Dermis microvascular lymphatic vessel endothelial cell (primary cell): ENCODE measurements at places on chromosomes 12 and 14.

DNA sequence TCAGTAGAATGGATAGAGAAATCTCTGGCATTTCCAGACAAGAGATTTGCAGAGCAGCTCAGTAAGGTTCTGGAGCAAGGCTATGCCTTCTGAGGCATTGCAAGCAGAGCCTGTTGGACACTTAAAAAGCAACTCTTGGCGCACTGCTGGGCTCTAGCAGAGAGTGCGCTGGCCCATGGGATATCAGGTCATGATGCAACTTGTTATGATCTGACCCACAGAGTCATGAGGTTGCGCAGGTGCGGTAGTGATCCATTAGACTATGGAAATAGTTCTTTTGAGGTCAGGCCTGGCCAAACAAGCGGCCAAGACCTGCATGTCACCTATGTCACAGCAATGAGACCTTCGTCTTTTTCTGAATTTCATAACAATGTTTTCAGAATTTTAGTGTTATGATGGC is 168.6 kb downstream of the TMTC3 start:
- DNase-seq = peak; percentile 69

- DNase-seq = no peak
Observed at GRCh38 chr12:58639318-58639934, 280.9 kb downstream of the LRIG3 start.

- no peak for DNase-seq
Observed at GRCh38 chr14:38873941-38874612, 229.0 kb downstream of the SEC23A start.

GRCh38 chr14:64074961-64075612 is 219.1 kb downstream of the ESR2 start:
- DNase-seq = peak; percentile 58

- DNase-seq = no peak
Observed at GRCh38 chr12:93080994-93081809, 152.1 kb upstream of the EEA1 start.

- no peak for DNase-seq
Observed at GRCh38 chr12:31016057-31016456, 57.6 kb upstream of the DDX11 start.

DNA sequence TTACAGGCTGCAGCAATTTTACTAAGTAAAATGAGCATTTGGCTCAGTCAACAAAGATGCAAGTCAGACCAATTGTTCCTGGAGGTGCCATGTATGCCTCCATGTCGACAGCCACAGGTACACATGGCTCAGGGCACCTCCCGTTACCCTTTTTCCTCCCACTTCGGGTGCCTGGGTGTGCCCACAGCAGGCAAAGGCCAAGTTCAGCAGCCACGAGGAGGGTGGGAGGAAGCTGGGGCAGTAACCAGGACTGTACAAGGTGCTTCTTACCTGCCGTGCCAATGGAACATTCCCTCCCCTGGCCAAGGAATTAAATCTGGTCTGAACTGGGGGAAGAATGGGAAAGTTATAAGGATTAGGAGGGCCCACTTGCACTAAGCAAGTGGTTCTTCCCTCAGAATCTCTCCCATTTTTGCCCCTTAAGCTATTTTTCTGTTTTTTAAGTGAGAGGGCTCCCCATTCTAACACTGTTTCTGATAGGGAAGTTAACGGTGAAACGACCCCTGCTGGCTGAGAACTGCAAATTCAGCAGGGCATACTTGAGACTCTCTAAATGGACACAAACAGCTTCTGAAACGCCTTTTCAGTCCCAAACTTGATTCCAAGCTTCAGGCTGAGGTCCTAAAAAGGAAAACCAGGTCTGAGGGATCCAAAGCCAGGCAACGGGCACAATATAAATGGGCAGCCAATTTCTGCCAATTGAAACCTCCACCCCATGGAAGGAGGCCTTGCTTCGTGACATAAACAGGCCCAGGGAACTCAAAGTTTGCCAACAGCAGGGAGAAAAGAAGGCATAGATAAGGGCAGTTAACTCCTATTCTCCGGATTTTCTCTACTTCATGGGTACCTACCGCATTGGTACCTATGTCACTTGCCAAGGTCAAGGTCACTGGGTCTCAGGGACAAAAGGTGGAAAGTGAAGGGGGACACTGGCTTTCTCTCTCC is 24.8 kb downstream of the CLECL1 start:
- DNase-seq = peak; percentile 29

DNA sequence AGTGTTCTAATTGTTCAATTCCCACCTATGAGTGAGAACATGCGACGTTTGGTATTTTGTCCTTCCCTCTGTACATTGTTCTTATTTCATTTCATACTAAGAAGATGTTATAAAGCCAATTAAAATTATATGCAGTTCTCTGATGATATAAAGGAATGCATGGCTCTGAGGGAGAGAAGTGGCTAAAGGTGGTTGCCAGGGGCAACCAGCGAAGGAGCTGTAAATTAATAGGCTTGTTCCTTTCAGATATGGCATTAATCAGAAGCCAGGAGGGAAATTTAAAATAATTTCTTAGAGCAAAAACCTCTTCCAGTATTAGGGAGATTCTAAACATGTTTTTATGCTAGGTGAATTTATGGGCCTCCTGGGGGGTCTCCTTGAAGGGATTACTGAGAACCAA is 227.8 kb downstream of the TMEM117 start:
- DNase-seq = no peak

DNA sequence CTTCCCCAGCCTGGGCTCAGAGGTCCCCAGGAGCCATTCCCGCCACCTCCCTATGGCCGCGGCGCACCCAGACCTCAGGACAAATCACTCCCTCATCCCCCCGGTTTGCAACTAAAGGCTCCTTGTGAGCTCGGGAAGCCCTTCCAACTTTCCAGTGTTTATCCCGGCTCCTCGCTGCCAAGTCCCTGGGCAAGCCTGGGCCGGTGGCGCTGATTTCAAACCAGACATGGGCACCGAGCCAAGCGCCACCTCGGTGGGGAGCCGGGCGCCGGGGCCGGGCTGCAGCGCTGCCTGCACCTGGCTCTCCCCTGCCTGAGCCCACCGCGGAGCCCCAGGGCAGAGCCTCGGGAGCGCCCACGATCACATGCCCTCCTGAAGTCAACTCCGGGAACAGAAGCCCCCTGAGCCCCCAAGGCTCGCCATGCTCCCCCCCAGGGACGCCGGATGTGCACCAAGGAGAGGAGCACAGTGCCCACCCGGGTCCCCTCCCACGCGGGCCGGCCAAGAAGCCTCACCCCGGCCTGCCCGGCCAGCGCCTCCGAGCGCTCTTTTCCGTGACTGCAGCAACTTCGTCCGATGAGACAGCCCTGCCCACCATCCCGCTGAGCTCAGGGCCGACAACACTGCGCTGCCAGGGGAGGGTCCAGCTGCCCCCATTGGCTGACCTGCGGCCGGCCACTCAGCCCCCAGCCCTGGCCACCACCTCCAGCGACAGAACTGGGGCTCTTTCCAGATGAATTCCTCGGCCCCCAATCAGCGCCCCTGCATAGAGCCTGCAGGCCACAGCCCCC is 50.0 kb downstream of the NCOR2 start:
- no peak for DNase-seq

GRCh38 chr14:94505206-94505605 is 4.1 kb downstream of the SERPINA12 start:
- DNase-seq = no peak

- DNase-seq = no peak
Observed at GRCh38 chr12:7991535-7991934, 41.0 kb upstream of the FOXJ2 start.

DNA sequence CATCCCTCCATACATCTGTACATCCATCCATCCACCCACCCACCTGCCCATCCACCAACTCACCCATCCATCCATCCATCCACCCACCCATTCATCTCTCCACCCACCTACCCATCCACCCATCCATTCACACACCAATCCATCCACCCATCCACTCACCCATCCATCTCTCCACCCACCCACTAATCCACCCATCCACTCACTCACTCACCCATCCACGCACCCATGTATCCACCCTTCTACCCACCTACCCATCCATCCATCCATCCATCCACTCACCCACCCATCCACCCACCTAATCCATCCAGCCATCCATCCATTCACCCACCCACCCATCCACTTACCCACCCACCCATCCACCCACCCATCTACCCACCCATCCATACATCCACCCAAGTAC is 16.2 kb downstream of the GALNT9 start:
- DNase-seq = no peak

- peak; percentile 41 for DNase-seq
Observed at GRCh38 chr14:69818758-69819191, 21.7 kb upstream of the SLC10A1 start.

DNA sequence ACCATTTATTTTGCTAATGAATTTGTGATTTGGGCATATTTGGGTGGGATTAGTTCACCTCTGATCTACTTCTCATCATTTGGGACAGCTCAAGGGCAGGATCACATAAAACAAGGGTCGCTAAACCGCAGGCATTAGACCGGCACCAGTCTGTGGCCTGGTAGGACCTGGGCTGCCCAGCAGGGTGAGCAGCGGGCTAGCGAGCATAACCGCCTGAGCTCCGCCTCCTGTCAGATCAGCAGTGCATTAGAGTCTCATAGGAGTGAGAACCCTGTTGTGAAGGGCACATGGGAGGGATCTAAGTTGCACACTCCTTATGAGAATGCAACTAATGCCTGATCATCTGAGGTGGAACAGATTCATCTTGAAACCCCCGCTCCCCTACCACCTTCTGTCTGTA is 785.3 kb downstream of the TRHDE start:
- no peak for DNase-seq

DNA sequence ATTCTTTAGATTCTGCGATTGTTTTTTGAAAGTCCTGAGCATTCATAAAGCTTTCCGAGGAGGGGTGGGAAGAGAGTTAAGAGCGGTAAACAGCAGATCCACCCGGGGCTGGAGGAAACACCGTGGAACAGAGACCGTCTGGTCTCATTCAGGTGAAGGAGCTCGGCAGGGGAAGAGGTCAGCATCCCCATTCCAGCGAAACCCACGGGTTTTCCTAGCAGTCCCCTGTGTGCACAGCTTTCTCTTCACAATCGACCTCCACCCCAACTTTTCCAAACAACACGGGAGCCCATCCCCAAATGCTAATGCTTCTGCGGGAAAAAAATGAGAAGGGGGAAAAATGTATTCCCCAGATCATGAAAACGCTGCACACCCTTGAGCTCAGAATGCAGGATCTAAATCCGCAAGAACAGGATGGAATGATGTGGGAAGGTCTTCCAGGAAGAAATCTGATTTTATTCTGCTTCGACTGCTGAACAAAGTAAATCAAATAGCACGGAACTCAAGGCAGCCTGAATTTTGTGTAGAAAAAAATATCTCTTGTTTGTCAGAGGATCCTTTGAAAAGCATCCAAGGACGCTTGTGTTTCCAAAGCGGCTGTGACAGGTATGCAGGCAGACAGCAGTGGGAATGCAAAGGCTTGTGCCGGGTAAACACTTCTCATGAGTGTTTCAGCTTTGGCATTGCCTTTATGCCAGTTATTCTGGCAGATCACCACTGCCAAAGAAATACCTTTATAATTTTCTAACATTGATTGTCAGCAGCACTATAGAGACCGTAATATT is 128.8 kb downstream of the NDUFA12 start:
- no peak for DNase-seq

- DNase-seq = no peak
Observed at GRCh38 chr14:88229428-88229827, 93.6 kb downstream of the KCNK10 start.

DNA sequence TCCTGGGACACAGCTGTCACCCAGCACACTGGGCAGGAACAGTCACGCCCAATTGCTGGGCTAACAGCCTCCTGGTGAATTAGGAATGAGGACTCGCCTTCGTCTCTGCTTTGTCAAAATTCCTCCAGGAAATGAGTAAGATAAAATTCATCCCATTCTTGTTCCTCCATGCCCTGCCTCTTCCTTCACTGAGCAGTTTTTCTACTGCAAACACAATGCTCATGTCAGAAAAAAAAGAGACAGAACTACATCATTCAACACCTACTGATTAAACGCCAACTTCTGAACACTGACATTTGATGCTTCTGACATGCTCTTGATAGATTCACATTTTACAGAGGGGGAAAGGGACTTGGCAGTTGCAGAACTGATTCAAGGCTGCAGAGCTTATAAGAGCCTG is 37.5 kb upstream of the DTX1 start:
- DNase-seq = peak; percentile 63

- no peak for DNase-seq
Observed at GRCh38 chr12:46603776-46604456, 221.9 kb downstream of the SLC38A4 start.

DNA sequence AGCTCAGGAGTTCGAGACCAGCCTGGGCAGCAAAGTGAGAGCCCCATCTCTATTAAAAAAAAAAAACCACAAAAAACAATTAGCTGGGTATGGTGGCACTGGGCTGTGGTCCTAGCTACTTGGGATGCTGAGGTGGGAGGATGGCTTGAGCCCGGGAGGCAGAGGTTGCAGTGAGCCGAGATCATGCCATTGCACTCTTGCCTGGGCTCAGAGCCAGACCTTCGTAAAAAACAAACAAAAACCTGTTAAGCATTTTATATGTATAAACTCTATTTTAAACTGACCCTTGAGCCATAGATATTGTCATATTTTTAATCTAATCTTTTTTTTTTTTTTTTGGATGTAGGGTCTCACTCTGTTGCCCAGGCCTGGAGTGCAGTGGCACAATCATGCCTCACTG is 35.7 kb downstream of the DNM1L start:
- DNase-seq = no peak

DNA sequence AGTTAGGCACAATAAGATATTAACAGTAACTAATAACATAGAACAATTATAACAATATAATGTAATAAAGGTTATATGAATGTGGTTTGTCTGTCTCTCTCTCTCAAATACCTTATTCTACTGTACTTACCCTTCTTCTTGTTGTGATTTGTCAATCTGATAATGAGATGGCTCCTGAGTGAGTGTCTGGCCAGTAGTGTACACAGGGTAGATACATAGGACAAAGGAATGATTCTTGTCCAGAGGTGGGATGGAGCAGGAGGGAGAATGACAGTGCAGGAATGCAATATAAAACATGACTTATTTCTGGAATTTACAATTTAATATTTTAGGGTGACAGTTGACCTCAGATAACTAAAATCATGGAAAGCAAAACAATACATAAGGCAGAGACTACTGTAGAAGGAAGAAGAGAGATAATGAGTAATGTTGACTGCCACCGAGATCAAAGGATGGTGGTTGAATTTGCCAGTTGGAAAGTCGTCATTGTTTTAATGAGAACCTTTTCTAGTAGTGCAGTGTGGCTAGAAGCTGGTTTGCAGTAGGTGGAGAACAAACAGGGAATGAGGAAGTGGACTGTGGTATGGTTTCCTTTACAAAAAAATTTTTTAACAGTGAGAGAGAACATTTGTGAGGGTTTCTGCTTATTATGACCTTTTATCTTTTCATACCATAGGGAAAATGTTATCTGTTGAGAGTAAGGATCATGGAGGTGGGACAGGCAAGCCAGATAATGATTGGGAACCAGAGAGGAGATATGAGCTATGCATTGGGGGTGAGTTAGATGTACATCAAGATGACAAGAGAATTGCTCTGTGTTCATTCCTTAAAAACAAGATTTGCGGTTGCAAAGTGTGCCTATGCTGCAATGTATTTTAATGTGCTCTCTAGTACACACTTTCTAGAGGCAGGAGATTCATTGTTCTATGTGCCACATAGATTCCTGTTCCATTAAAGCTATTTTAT is 458.3 kb downstream of the BTG1 start:
- peak; percentile 7 for DNase-seq

- peak; percentile 20 for DNase-seq
Observed at GRCh38 chr12:65695113-65695865, 129.0 kb upstream of the HMGA2 start.

GRCh38 chr12:25781232-25781631 is 177.2 kb upstream of the RASSF8 start:
- no peak for DNase-seq

GRCh38 chr14:90154110-90154509 is 92.3 kb downstream of the KCNK13 start:
- DNase-seq = no peak
